ENCODE measurements at places on chromosomes 5 and 9.

GRCh38 chr9:113964495-113965170, 88.5 kb downstream of the ZNF618 start:
- DNase-seq = no peak

DNA sequence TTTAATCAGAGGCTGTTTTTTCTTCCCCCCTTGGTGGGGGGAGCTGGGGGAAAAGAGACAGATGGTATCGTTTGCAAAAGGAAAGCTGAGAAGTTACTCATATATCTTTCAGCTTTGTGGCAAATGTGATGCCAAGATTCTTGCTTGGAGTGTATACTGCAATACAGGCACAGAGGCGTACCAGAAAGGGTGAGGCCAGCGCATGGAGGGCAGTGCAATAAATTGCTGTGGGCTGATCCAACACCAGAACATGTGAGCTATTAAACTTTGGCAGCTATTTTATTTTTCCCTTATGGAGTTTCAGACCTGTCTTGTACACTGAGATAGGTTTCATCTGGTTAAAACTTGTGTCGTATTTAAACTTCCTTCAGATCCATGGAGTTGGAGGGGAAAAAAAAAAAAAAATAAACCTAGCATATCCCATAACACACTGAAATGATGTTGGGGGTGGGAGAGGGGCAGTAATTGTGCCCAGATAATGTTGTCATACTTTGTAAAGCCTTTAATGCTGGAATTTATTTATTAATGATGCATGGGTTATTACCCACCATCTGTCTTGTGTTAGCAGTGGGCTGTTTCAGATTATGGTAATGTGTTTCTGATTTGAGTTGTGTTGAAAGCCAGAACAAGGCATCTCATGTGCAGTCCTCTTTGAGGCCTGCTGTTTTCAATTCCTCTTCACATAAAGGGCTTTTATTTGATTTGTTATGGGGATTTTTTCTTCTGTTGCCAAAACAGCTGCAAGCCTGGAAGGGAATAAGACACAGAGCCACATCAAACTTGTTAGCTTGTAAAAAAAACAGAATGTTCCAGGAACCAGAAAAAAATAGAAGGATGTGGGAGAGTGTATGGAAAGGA, 891.3 kb downstream of the TLE1 start:
- no peak for DNase-seq

GRCh38 chr9:92608909-92609445, 61.0 kb downstream of the IPPK start:
- no peak for DNase-seq

- no peak for DNase-seq
These were observed 75.5 kb upstream of the OTULINL start for GRCh38 chr5:14506140-14506538.

DNA sequence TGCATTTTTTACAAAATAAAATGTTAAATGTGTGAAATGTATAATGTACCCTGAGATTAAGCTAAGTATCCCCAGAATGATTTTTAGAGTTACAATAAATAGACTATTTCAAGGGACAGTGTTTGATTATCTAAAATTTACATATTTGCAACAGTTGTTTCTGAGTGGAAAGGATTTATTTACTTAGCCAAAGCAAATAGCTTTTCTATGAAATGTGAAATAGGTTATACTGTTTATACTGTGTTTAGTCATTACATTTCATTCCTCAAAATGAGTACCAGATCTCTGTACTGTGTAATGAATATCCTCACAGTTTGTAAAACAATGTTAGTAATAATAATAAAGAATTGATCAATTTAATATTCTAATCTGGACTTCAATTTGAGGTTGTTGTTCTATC, 1019.0 kb downstream of the NR2F1-AS1 start:
- DNase-seq = no peak

GRCh38 chr5:30891660-30892059, 301.8 kb upstream of the CDH6 start:
- no peak for DNase-seq

- DNase-seq = no peak
These were observed 2.0 kb downstream of the MYO10 start for GRCh38 chr5:16934123-16934522.

DNA sequence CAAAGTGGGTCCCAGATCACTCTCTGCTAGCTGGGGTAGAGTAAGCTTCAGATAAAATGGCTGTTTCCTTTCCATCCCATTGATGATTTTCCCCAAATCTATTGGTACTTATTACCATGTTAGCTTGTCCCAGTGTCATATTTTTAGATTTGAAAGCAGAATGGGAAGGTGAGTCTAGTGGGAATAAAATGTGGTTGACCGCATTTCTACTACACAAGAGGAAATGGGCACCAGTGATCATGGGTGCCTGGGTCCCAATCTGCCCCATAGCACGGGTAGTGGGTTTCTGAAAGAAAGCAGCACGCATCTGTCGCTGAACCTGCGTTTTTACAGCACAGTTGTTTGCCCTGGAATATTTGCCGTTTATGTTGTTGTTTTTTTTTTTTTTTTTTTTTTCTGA, 20.1 kb downstream of the DAPK1 start:
- DNase-seq = no peak

DNA sequence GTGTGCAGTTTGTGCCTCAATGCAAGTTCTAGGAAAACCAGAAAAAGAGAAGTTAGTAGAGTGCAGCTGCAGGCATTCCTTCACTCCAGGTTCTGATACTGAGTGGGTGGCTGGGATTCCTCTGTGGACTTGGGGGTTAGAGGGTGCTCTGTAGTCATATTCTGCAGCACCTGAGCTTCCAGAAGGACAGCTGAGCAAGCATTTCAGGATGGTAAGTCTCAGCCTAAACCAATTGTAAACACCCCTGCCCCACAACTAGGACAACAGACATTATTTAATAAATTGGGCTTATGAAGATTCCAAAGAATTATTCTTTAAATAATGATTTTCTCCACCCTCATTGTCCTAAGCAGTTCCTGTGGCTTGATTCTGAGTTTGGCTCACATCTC, 9.1 kb downstream of the FAXDC2 start:
- no peak for DNase-seq

DNA sequence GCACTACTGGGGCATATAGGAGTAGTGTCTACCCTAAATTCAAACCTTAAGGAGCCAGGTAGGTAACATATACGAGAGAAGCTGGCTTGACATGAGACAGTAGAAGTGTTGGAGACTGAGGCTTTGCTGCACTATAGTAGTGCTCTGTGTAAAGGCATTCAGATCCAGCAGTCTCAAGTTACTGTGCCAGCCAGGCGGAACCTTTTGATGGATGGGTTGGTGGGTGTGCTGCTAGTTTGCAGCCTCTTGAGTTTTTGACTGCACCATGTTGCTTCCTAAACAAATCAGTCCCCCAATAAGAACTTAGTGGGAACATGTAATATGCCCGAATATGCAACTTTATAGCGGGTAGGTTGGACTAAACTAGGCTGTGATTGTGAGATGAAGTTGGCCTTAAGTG, 1.5 kb downstream of the CLTA start:
- DNase-seq = no peak

GRCh38 chr5:6760686-6761085, 47.5 kb downstream of the TENT4A start:
- no peak for DNase-seq

- no peak for DNase-seq
These were observed 44.8 kb upstream of the BNC2 start for GRCh38 chr9:16915126-16915831.

- peak; percentile 68 for DNase-seq
These were observed 4.0 kb upstream of the TMEM250 start for GRCh38 chr9:136122425-136123383.

DNA sequence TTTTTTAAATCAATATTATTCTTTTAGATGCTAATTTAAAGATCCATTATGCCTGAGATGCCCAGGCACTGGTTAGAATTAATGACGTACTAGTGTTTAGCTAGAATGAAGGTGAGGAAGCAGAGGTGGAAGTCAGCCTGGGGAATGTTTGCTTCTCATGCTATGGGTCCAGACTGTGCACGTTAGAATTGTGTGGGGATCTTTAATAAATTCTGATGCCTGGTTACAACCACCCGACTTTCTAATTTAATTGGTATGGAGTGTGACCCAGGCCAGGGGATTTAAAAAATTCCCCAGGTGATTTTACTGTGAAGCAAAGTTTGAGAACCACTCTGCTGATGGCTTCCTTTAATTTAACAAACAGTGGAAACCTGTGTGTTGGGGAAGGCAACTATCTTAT, 111.1 kb downstream of the DOCK2 start:
- no peak for DNase-seq

- no peak for DNase-seq
These were observed 604.6 kb downstream of the PTPRD start for GRCh38 chr9:10008101-10008799.

GRCh38 chr5:55205001-55205400, 22.1 kb downstream of the MCIDAS start:
- DNase-seq = no peak

DNA sequence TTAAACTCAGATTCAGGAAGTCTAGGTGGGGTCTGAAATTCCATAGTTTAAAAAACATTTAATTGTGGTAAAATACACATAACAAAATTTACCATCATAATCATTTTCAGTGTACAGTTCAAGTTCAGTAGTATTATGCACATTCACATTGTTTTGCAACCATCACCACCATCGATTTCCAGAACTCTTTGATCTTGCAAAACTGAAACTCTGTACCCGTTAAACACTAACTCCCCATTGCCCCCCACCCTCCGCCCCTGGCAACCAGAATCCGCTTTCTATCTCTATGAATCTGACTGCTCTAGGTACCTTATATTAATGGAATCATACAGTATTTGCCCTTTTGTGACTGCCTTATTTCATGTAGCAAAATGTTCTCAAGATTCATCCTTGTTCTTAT, 117.5 kb downstream of the CEP120 start:
- DNase-seq = no peak

- DNase-seq = no peak
These were observed 312.4 kb downstream of the DOCK8 start for GRCh38 chr9:526904-527591.

DNA sequence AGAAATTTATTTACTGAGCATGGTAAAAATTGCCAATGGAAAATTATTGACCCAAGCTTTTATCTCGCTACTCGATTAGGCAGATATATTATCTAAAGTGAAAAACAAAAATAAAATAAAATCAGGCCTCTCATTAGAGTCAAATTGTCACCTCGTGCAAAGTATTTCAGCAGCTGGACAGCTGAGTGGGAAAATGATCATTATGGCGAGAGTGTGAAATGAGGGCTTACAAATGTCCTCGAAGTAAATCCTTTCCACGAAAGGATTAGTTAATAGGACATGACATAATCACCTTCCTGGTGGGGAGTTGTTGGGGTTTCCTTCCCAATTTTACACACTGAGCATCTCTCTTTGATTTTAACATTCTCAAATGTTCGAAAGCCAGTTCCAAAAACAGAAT, 5.4 kb upstream of the DPYSL3 start:
- DNase-seq = no peak

DNA sequence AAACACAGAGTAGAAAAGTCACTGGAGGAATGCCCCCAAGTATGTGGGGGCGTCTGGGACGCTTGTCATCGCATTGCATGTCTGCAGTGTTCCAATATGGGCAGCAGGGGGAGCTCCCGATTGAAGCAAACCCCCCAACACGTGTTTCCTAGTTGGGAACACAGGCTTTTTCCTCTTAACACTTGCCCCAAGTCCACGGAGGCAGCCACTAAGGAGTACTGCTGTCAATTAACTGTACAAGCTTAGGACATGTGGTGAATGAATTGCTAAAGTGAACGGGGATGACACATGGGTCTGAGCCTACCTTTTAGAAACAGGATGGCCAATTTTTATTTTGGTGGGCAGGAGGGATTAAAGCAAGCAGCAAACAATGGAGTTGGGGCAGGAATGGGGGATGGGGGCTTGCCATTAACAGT, 2.2 kb downstream of the GABRB2 start:
- DNase-seq = no peak

- no peak for DNase-seq
These were observed 2.2 kb downstream of the HSD17B3 start for GRCh38 chr9:96299823-96300222.
